Left cardiac atrium (tissue), 4 donors: ENCODE measurements at places on chromosomes 6 and 20. TPM values are rescaled to one million over a fixed set of nuclear protein-coding genes. Genes with fewer than 3 reads are reported as not detected.

VNN1 gene
- total RNA-seq, result 1.1 TPM

PPP1R14C gene
- total RNA-seq, result 114 TPM

NKX2-4 gene
- not detected for total RNA-seq

SCRT2 gene
- total RNA-seq, result not detected

CLDN20 gene
- total RNA-seq, result not detected

NFKBIL1 gene
- 14.8 TPM for total RNA-seq

NRN1 gene
- 18.1 TPM for total RNA-seq

LHFPL5 gene
- not detected for total RNA-seq

MLN gene
- total RNA-seq, result not detected

TCF15 gene
- 7.3 TPM for total RNA-seq

TEAD3 gene
- 39.6 TPM for total RNA-seq

RAE1 gene
- 14.5 TPM for total RNA-seq

MYT1 gene
- 0.34 TPM for total RNA-seq

POU3F2 gene
- total RNA-seq, result not detected

RNF217 gene
- total RNA-seq, result 10.6 TPM

PNPLA1 gene
- total RNA-seq, result not detected

TSHZ2 gene
- 12.6 TPM for total RNA-seq

TLDC2 gene
- total RNA-seq, result 0.18 TPM

FILIP1 gene
- 86.3 TPM for total RNA-seq

B4GALT5 gene
- 24.1 TPM for total RNA-seq

LINC00237 gene
- not detected for total RNA-seq

NRSN1 gene
- total RNA-seq, result not detected

TRIM26 gene
- 24.1 TPM for total RNA-seq

PLTP gene
- 397 TPM for total RNA-seq

EDN1 gene
- total RNA-seq, result 2.7 TPM

TFAP2C gene
- 0.47 TPM for total RNA-seq

C20orf144 gene
- 0.29 TPM for total RNA-seq

LAMA4 gene
- 87.8 TPM for total RNA-seq

C20orf202 gene
- total RNA-seq, result 0.24 TPM

EPPIN gene
- total RNA-seq, result not detected

SIRPB2 gene
- total RNA-seq, result 10.3 TPM

NMBR gene
- total RNA-seq, result not detected

MATN4 gene
- not detected for total RNA-seq

C6orf132 gene
- total RNA-seq, result 2.6 TPM

SOBP gene
- 13.6 TPM for total RNA-seq

HAO1 gene
- not detected for total RNA-seq

SLC44A4 gene
- total RNA-seq, result not detected

MRAP2 gene
- 0.38 TPM for total RNA-seq

RAB44 gene
- total RNA-seq, result 0.05 TPM

ENTPD6 gene
- 127 TPM for total RNA-seq

ZNF391 gene
- total RNA-seq, result 1.9 TPM

SCGN gene
- 1.4 TPM for total RNA-seq

DDO gene
- 12.9 TPM for total RNA-seq

KHDC1L gene
- not detected for total RNA-seq

MMP24 gene
- 1.3 TPM for total RNA-seq

C6orf15 gene
- total RNA-seq, result not detected

DEF6 gene
- 2.5 TPM for total RNA-seq

SPDEF gene
- total RNA-seq, result not detected

STMND1 gene
- total RNA-seq, result not detected
